Activated CD4-positive, alpha-beta T cell treated with anti-CD3 and anti-CD28 coated beads, Interleukin-2, amount 10 ng/mL, durations not matched to agents 7 days and 5 days (primary cell): ENCODE measurements at places on chromosomes 2 and 18.

- DNase-seq: no peak
Measured at GRCh38 chr18:62745089-62745751, 29.9 kb downstream of the PHLPP1 start.

GRCh38 chr2:20538308-20539132 is 91.6 kb downstream of the RHOB start:
- no peak for DNase-seq

GRCh38 chr2:8551622-8552074 is 130.2 kb upstream of the ID2 start:
- no peak for DNase-seq

DNA sequence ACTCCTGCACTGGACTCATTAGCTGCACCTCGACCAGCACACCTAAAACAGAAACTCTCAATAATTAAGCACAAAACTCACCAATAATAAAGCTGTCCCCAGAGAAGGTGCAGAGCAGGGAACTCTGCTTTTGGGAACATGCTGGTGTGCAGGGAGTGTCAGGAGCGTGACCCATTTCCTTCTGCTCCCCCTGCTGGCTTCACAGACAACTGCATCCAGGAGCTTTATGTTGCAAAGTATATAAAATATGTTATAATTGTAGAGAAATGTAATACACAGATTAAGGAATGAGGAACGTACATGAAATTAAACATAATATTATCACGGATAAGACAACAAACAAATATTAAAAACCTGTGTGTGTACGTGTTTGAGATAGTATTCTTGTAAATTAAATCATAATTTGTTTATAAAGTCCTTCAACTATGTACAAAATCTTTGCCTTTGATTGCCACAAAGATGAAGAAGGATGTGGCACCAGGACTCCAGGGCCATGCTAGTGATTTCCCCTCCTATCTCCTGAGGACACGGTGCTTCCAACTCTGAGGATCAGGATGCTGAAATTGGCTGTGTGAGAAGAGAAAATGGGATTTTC is 68.6 kb upstream of the MAL start:
- peak; percentile 44 for DNase-seq

GRCh38 chr18:56139792-56140254 is 498.6 kb downstream of the TXNL1 start:
- no peak for DNase-seq

DNA sequence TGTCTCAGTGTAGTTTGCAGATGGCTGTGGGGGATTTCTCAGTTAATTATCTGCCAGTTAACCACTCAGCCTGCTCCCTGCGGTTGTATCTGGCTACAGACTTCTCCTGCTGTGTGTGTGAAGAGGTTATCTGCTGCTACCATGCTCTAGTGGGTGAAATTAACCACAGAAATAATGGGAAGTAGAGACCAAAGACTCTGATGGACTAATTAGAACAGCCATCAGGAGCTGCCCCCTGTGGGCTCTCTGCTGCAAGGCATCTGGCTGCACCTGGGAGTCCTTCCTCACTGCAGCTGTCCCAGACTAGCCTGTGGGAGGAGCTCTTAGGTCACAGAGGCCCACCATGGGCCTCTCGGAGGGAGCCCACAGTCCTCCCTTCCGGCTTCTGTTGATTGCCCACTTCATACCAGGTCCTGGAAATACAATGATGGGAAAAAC is 66.6 kb downstream of the CTIF start:
- no peak for DNase-seq

- DNase-seq: no peak
Measured at GRCh38 chr2:238895891-238896600, 48.2 kb downstream of the TWIST2 start.

DNA sequence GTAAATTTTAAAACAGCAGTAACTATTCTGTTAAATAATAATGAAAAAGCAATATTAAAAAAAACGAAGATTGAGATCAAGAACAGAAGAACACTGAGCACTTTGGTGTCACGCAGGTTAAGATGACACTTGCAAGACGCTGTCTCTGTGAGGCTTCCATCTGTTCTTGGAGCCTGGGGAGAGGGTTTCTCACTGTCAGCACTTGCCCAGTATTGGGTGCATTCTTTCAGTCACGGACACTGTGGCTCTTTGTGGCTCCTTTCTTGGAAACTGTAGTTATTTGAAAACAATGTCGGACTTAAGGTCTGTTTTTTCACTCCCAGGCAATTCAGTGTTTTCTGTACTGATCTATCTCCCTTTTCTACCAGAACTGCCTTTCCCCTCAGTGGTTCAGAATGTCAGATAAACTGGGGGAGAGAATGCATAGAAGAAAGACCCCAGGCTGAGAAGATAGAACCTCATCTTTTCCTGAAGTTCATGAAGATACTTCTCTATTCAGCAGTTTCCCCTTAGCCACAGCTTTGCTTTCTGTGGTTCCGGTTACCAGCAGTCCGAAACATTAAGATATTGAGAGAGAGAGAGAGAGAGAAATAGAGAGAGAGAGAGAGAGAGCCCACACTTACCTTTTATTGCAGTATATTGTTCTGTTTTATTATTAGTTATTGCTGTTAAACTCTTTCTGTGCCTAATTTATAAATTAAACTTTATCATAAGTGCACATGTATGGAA is 283.3 kb downstream of the DCDC2C start:
- DNase-seq: no peak

DNA sequence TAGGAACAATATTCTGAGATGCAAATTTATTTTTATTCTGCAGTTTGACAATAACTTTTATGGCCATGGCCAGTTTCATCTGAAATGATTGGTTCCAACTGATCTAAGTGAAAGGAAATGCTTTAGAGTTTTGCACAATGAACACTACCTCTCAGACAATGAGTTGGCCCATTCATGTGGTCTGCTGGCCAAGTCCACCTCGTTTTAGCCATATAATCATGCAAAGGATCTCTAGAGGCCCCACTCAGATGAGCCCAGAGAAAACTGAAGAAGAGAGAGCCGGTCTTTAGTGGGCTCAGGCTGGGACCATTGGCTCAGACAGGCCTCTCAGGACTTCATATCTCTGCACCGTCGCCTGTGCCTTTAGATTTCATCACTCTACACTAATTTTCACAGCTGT is 254.7 kb downstream of the MREG start:
- no peak for DNase-seq

- peak; percentile 51 for DNase-seq
Measured at GRCh38 chr18:31977270-31977872, 34.4 kb upstream of the TRAPPC8 start.

- no peak for DNase-seq
Measured at GRCh38 chr2:134739879-134740301, 21.1 kb upstream of the TMEM163 start.

- DNase-seq: no peak
Measured at GRCh38 chr18:57898506-57899124, 95.5 kb upstream of the ATP8B1 start.
